ENCODE measurements at places on chromosomes 4 and X.

- DNase-seq: no peak
Measured at GRCh38 chr4:74379912-74380311, 15.0 kb downstream of the EREG start.

DNA sequence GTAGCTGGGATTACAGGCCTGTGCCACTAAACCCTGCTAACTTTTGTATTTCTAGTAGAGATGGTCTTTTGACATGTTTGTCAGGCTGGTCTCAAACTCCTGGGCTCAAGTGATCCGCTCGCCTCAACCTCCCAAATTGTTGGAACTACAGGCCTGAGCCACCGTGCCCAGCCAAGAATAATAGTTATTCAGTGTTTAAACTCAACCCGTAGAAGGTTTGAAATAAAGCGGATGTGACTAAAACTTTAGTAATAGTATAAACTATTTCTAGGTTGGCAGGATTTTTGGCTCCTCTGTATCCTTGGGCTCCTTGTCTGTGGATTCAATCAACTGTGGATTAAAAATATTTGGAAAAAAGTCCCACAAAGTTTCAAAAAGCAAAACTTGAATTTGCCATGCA, 37.8 kb downstream of the PCDH10 start:
- DNase-seq: no peak

- no peak for DNase-seq
Measured at GRCh38 chr4:182826391-182826790, 90.8 kb downstream of the DCTD start.

- no peak for DNase-seq
Measured at GRCh38 chrX:101485212-101485949, at the start of gene ARMCX4. ARMCX4 (plus strand) TSS chrX:101485456; CDS start chrX:101488590, 3,134 bp downstream.

DNA sequence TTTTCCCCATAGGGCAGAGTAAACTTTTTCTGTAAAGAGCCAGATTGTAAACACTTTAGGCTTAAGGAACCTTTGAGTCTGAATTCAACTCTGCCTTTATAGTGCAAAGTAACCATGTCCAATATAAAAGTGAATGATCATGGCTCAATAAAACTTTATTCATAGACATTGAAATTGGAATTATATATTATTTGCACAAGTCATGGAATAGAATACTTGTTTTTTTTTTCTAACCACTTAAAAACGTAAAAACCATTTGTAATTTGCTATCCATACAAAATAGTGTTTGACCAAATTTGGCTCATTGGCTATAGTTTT, 54.1 kb upstream of the MYOZ2 start:
- no peak for DNase-seq

- DNase-seq: no peak
Measured at GRCh38 chr4:105956569-105956968, 61.3 kb downstream of the NPNT start.

- no peak for DNase-seq
Measured at GRCh38 chr4:122733787-122734120, 1.2 kb downstream of the BBS12 start.
